ENCODE measurements at places on chromosomes 16 and 17.

GRCh38 chr17:74603746-74604145, 11.7 kb upstream of the CD300LD start:
- no peak for DNase-seq

GRCh38 chr16:84673203-84673535, 24.9 kb downstream of the KLHL36 start:
- DNase-seq = no peak

DNA sequence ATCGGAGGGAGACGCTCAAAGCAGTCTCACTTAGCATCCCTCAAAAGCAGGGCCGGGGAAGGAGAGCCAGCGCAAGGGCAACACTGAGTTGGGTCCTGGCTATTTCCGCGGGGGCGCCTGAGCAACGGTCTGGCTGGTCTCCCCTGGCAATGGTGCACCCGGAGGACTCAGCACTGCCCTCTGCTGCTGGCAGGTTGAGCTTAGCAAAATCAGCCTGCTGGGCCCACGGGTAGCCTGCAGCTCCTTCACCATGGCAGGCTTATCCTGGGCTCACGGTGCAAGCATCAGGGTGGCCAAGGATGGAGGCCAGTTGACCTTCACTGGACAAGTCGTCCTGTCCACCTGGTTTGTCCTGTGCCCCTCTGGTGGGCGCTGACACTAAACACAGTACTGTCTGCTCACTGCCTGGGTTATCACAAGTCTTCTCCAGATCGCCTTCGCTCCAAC, 14.4 kb upstream of the ALDH3A1 start:
- peak; percentile 86 for DNase-seq

- DNase-seq = no peak
Measured at GRCh38 chr16:73840728-73841127, 455.9 kb upstream of the PSMD7 start.

DNA sequence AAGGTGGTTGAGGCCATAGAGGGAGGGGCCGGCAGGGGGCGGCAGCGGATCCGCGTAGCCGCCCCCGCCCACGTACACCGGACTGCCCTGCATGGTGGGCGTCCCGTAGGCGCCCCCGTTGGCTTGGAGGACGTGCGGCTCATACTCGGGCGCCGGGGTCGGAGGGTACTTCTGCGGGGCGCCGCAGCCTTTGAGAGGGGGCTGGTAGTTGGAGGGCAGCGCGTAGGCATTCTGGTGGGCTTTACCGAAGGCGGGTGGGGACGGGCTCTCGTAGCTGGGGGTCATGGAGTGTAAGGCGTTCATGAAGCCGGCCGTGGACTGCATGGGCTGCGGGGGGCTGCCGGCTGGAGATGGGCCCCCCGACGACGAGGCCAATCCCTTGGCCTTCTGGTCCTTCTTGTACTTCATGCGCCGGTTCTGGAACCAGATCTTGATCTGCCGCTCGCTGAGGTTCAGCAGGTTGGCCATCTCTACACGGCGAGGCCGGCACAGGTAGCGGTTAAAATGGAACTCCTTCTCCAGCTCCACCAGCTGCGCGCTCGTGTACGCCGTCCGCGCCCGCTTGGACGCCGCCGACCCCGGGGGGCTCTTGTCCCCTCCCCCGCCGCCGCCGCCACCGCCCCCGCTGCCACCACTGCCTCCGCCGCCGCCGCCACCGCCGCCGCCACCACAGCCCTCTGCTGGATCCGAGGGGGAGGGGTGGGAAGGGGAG, 5.7 kb upstream of the HOXB2 start:
- peak; percentile 47 for DNase-seq

GRCh38 chr16:49277386-49277742, 4.3 kb downstream of the CBLN1 start:
- no peak for DNase-seq

Measured in cardiac septum (tissue), 1 donor.